Vein endothelial cell (primary cell): ENCODE measurements at places on chromosomes 3 and 15. TPM values are rescaled to one million over a fixed set of nuclear protein-coding genes. Genes with fewer than 3 reads are reported as not detected.

XCR1 gene
- not detected in 2 replicates for total RNA-seq

SNURF gene
- total RNA-seq = 9.6 and 16.3 TPM in 2 replicates

IGSF11 gene
- total RNA-seq = 0.29 TPM in 1 of 2 replicates, not detected in the other

ECE2 gene
- not detected in 2 replicates for total RNA-seq

LINGO1 gene
- total RNA-seq = 0.19 and 0.33 TPM in 2 replicates

USP3 gene
- total RNA-seq = 58.8 and 65.0 TPM in 2 replicates

SHC4 gene
- 0.65 and 0.96 TPM in 2 replicates for total RNA-seq

PXK gene
- total RNA-seq = 17.0 and 22.5 TPM in 2 replicates

DYNC1LI1 gene
- total RNA-seq = 31.7 and 55.6 TPM in 2 replicates

KCNMB3 gene
- total RNA-seq = 2.3 and 4.2 TPM in 2 replicates

FBXL22 gene
- under 0.01 and 0.38 TPM in 2 replicates for total RNA-seq

SUCNR1 gene
- 0.10 TPM in 1 of 2 replicates, not detected in the other for total RNA-seq

ENTPD3 gene
- total RNA-seq = under 0.01 TPM in 1 of 2 replicates, not detected in the other

PP2D1 gene
- not detected in 2 replicates for total RNA-seq

GOLGA6A gene
- not detected in 2 replicates for total RNA-seq
